ENCODE measurements at places on chromosomes 4 and X.

DNA sequence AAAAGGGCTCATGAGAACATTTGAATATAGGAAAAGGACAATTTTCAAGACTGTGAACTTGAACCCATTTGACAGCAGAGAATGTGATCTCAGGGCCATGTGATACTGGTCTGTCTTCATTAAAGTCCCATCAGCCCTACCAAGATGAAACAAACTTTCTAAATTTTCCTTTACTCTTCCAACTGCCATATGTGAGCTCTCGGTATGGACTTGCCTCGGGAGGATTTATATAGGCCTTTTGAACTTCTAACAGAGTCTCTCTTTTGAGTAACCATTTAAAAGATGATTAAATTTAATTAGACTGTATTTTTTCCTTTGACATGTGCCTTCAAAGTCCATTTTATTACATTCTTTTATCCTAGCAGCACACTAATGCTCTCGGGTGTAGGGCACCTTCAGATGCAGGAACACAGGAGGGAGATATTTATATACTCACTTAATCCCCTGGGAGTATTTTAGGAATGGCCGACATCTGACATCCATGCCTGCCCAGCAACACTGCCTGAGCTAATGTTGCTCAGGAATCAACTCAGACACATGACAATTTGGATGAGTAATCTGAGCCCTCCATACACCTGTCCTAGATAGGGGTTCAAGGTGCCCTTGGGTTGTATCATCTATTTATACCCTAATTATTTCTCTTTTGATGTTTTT lies 155.0 kb downstream of the SLC7A11 start:
- no peak for DNase-seq

- no peak for DNase-seq
These were observed 3.6 kb downstream of the CASP6 start for GRCh38 chr4:109699553-109700225.

GRCh38 chr4:123386609-123387008 lies 10.0 kb upstream of the SPRY1 start:
- no peak for DNase-seq

DNA sequence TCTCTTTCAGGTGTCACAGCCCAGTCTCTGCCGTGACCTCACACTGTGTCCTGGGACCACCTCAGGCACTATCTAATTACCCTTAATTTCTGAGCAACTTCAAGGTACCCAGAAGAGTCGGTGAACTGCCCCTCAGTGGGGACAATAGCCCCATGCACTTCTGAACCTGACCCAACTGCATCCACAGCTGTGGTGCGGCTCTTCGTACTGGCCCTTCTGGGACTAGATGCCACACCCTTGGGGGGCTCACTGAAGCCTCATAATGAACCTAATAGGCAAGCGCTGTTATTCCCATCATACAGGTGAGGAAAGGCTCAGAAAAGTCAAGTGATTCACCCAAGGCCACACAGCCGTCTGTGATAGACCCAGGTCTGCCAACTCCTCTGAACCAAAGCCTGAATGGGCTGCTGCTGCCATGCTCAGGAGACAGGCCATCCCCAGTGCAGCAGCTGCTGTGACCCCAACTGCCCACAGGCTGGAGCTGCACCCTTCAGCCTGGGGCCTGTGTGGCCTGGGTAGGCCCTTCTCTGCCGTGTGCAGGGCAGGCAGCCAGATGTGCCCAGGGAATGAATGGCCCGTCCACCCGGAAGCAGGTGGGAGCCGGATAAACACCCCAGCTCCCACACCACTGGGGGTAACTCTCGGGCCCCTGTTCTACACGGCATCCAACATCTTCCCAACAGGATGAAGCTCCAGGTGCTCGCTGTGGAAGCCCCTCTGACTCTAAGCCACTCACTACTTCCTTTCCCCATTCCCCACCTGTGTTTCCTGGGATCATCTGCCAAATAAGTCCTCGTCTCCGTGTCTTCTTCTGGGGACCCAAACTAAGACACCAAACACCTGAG lies 35.9 kb downstream of the HMX1 start:
- no peak for DNase-seq

DNA sequence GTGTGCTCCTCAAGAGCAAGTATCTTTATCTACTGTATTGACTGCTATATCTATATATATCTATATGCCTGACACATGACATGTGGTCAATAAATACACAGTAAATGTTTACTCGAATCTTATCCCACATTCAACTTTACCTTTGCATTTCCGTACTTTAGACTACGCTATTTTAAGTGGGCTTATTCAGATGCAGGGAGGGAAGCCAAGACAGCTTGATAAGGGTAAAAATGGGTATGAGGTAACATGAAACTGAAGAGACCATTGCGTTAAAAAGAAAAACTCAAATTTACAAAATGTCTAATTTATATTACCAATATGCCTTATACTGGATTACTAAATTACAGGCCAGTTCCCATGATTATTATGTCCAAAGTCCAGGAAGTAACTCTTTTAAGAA lies 17.8 kb downstream of the SEPSECS start:
- DNase-seq, result no peak

GRCh38 chr4:16993956-16994840 lies 95.8 kb upstream of the LDB2 start:
- DNase-seq, result no peak

- no peak for DNase-seq
These were observed 33.4 kb downstream of the SYTL4 start for GRCh38 chrX:100698551-100698950.

DNA sequence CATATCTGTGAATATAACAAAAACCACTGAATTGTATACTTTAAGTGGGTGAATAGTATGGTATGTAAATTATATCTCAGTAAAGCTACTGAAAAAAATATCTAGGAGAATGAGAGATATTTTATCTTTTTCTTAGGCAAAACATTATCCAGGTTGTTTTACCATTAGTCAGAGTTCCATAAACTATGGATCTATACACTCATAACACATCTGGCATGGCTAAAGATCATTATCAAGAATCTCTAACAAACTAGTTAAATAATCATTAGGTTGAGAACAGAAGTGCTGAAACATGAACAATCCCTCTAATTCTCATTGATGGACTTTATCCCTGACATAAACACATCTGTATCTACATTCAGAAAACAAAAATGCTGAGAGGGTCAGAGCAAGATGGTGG lies 15.6 kb downstream of the MED14 start:
- no peak for DNase-seq

- no peak for DNase-seq
These were observed 369.5 kb upstream of the FAM241A start for GRCh38 chr4:111775556-111776297.

DNA sequence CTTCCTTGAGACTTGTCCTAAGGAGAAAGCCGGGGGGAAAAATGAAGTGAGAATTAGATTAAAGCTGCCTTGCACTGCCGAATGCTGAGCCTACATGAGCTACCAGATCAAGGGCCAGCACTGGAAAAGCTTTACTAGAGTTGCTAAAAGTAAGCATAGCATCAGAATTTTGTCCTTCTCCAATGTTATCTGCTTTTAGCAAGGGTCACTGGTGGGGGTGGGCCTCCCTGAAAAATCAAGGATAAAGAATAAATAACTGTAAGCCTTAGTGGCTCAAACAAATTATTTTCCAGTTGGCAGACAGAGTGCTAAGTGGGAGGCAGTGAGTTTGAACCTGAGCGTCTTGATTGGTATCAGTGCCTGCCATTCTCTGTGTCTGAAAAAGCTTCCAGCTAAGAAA lies 310.5 kb upstream of the PITX2 start:
- DNase-seq, result no peak
